ENCODE measurements at places on chromosomes 4 and X.

GRCh38 chrX:15188039-15188438 lies 81.8 kb downstream of the ASB9 start:
- DNase-seq: no peak

- DNase-seq: no peak
These were observed 100.8 kb upstream of the TENM3 start for GRCh38 chr4:182142176-182143085.

DNA sequence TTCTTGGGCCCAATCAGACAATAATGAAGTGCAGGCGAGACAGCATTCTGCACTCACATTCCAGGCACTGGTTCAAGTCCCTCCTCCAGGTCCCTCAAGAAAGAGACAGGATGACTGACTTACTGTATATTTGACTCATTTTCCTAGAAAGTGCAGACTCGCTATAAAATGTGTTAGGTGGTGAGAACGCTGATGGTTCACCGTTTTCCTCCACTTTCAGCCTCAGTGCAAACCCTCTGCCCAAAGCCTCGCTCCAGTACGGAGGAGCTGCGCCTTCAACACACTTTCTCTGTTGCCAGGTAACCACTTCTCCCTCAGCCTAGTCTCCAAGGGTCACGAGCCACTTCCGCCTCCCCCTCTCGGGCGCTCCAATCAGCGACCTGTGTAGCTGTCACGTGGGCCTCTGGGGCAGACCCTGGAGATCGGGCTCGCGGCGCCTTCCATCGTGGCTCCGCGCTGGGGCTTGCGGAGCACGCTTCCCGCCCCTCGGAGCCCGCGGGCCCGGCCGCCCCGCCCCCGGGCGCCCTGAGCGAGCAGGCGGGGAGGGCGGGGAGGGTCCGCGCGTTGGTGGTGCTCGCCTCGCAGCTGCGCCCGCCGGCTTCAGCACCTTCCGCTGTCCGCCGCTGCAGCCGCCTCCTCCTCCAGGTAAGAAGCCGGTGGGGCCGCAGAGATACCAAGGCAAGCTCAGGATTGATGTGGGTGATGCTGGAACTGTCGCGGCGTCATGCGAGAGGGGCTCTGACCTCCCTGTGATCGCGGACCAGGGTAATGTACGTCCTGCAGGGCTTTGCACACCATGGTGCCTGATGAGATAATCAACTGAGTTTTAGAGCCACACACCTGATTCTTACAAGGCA lies at the start of gene WDR17:
Gene WDR17, plus strand, starts transcription at position 407 of the 857 bp plus-strand sequence. CDS start 45,740 bp downstream, outside the sequence.
- peak; percentile 95 for DNase-seq

DNA sequence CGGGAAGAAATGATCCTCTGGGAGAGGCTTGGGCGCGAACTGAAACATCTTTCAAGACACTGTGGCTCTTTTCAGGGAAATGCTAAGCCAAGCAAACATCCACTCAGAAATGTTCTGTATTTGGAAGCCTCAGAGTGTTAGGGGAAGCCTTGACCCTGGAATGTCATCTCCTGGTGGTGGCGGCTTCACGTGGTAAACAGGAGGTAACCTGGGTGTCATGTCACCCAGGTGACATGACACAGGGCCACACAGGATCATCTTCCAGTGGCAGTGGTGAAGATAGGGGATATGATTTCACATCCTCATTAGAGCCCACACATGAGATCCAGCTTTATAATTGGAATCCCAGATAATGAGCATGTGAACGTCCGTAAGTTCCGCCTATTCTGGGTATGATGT lies 140.0 kb downstream of the TBL1X start:
- no peak for DNase-seq

GRCh38 chr4:185656467-185656931 lies 121.2 kb upstream of the PDLIM3 start:
- peak; percentile 32 for DNase-seq

- DNase-seq: no peak
These were observed 13.1 kb downstream of the RBM10 start for GRCh38 chrX:47158131-47158530.

DNA sequence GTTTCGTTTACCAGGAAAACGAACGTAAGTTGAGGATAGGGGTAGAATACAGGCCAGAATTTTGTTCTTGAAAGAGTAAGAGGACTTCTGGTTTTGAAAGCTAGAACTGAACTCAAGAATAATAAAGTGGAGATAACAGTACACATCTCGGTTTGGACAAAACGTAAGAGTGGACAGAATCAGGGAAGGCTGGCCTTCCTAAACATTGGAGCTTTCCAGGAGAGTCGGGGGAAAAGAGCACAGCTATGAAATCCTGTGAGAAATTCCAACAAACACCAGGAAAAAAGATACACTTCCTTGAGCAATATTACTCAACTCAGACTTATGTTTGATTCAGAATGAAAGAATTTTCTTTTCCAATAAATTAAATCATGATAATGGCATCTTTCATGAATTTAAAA lies 1.2 kb downstream of the CTSO start:
- DNase-seq: no peak

DNA sequence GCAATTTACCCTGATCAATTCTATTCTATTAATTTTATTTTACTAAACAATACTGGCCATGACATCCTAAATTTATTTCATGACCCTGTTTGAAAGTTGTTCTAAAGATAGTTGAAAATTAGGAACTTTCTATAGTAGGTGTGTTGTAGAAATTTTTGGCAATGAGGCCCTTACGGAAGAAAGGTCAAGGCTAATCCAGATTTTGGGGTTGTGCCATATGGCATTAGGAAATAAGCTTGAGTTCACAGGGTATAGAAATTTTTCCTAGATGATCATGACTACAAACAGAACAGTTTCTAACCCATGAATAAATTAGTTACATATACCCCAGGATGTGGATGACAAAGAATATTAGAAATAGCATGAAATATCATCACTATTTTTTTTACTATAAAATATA lies 7.8 kb upstream of the ALB start:
- DNase-seq: no peak

DNA sequence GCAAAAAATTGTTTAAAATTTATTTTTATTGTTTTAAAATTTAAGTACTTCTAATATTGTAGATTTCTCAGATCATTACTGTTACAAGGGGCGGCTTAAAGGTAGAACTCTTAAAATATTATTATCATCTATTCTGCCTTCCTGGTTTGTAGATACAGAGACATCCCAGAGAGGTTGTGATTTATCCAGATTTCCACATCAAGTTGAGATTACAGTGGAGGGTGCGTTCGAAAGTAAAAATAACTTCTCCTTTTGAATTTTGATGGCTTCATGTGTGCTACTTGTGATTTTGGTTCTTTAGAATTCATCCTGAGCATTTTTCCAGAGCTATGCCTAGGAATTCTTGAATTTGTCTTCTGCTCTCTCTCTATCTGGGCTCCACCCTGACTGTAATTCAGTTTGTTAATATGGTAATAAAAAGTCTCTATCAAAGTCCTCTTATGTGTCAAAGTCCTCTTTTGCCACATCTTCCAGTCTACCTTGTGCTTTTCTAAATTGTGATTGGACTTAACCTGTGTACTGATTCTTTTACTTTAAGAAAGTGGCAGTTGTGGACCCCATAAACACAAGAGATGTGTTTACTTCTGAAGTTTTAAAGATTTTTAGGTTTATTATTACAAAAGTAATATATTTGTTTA lies 37.2 kb downstream of the CLCN3 start:
- DNase-seq: no peak

- no peak for DNase-seq
These were observed 54.9 kb downstream of the UBQLN2 start for GRCh38 chrX:56618323-56618722.

- DNase-seq: no peak
These were observed 29.8 kb upstream of the STOX2 start for GRCh38 chr4:183875251-183875825.

DNA sequence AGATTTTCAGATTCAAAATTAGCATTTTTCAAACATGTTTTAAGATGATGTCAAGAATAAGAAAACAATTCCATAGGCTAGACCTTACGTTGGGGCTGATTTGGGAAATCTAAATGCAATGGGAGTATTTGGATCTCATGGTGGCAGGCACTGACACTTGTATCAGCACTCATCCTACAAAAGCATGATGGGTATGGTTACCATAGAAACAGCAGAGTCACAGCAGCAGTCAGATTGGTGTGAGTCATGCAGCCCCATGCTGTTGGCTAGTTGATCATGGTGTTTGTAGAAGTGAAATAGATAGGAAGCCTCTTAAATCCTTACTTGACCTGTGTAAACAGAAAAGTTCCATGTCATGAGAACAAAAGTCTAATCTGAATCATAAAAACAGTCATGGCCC lies 1637.3 kb upstream of the PABPC4L start:
- no peak for DNase-seq

DNA sequence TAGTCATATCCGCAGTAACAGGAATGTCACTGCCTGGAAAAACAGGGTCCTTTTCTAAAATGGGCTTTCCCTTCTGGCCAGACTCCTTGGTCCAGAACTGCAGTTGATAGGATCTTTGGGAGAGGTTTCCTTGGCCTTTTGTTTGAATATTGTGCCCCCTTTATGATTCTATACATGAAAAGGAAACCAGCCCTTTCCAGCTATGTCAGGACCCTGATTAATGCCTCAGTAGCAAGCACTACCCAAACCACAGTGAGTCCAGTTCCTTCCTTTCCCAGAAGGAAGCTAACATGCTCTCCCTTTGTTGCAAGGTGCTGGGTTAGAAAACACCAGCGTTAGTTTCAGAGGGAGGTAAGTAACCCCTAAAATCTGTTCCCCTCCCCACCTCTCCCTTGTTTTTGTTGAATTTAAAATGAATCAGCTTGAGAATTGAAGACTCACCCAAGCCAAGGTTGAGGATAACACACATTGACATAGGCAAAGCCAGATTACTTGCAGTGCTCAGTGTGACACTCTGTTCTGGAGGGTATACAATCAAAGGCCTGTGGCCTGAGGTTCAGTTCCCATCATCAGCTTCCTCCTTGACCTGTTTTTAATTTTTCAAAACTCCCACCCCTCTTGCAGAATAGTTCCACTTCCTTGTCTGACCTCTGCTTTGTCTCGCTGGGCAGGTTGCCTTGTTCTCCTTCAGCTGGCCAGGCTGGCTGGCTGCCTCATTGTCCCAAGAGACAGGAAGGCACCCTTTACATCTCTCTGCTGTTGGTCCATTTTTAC lies 87.6 kb upstream of the PLAC1 start:
- DNase-seq: no peak

DNA sequence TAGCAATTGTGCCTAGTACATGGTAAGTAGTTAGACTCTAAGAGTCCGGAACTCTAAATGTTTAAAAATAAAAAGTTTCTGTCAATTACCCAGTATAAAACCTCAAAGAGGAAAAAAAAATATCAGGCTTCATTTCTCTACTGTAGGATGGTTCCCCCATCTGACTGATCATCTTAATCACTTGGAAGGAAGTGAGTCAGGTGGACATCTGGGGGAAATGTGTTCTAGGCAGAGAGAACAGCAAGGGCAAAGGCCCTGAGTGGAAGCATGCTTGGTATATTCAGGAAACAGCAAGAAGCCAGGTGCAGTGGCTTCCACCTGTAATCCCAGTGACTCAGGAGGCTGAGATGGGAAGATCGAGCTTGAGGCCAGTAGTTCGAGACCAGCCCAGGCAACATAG lies 2.9 kb upstream of the EIF1AX start:
- no peak for DNase-seq

- DNase-seq: no peak
These were observed 9.0 kb downstream of the ATP10D start for GRCh38 chr4:47494124-47494430.

DNA sequence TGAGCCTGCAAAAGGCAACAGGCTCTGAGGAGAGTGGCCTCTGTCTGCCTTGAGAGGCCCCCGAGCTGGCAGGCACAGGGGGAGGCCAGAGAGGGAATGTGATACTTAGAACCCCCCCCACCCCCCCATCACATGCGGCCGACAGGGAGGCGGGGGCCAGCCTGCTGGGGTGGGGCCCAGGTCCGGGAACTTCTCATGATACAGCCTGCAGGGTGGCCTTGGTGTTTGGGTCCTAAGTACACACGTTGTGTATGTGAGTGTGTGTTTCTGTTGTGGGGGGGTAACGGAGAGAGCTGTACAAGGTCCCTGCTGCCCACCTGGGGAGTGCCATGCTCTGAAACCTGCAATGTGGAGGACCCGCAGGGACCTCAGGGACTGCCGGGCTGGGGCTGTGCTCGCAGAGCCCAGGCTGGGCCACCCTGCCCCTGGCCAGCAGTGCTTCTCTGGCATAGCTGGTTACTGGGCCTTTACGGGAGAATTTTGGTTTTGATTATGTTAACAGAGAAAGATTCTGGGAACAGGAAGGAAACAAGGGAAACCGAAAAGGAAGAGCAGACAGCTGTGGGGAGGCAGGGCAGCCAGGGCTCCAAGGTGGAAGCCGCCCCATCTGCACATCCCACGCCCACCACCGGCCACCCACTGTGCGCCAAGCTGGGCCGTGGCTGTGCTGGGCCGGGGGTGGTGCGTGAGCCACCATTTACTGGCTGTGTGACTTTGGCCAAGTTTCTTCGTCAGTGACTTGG lies 19.9 kb downstream of the SH3BP2 start:
- no peak for DNase-seq

- DNase-seq: no peak
These were observed 365.8 kb upstream of the TENM3 start for GRCh38 chr4:181877329-181877848.

- no peak for DNase-seq
These were observed 41.3 kb upstream of the BCLAF3 start for GRCh38 chrX:20032201-20032600.

GRCh38 chrX:110156167-110156754 lies 153.3 kb downstream of the TMEM164 start:
- no peak for DNase-seq

- DNase-seq: no peak
These were observed 246.6 kb downstream of the OPHN1 start for GRCh38 chrX:68186552-68187262.

DNA sequence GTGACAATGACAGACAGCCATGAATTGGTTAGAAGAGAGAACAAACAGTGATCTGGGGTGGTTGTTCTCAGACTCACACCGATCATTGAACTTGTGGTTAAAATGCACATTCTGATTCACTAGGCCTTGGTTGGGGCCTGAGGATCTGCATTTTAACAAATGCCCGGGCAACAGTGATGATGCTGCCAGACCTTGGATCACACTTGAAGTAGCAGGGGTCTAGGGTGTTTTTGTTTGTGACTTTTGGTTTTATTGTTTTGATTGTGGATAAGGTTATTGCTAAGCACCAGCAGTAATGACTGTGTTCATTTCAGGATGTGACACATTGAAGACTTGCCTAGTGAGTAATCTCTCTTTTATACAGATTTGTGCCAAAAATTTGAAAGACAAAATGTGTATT lies 36.5 kb downstream of the TXLNG start:
- DNase-seq: no peak

- DNase-seq: no peak
These were observed 13.9 kb downstream of the TMEM165 start for GRCh38 chr4:55409468-55410171.

GRCh38 chr4:182828360-182829025 lies 88.7 kb downstream of the DCTD start:
- no peak for DNase-seq

GRCh38 chr4:61251129-61251528 lies 51.0 kb downstream of the ADGRL3 start:
- DNase-seq: no peak

DNA sequence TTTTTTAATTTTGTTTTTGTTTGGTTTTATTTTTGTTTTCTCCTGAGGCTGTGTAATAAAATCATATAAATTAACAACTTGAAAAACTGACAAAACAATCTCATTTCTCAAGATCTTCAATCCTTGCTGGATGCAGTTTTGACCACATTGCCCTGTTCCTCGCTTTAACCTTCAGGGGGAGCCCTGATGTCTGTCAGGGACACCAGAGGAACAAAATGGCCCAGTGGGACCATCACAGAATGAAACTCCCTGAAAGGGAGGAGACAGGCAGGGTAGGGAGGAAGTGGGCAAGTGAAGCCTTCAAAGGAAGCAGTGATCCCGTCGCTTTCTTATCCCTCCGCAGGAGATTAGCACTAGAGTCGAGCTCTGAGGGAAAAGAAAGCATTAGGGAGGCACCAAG lies 274.9 kb upstream of the LDB2 start:
- no peak for DNase-seq

- no peak for DNase-seq
These were observed 106.1 kb upstream of the ATP6AP2 start for GRCh38 chrX:40474645-40475044.
